LHCN-M2 (cell line): ENCODE measurements at places on chromosomes 4 and X.

GRCh38 chr4:56208103-56208502 lies 179.2 kb downstream of the AASDH start:
- DNase-seq, result no peak

- no peak for DNase-seq
Observed at GRCh38 chrX:137547291-137547690, 18.6 kb upstream of the ZIC3 start.

GRCh38 chr4:147312376-147313046 lies 168.4 kb upstream of the EDNRA start:
- peak; percentile 64 for DNase-seq

GRCh38 chr4:154367659-154368058 lies 123.9 kb downstream of the DCHS2 start:
- no peak for DNase-seq

- no peak for DNase-seq
Observed at GRCh38 chr4:52744588-52744987, 6.6 kb downstream of the ERVMER34-1 start.

DNA sequence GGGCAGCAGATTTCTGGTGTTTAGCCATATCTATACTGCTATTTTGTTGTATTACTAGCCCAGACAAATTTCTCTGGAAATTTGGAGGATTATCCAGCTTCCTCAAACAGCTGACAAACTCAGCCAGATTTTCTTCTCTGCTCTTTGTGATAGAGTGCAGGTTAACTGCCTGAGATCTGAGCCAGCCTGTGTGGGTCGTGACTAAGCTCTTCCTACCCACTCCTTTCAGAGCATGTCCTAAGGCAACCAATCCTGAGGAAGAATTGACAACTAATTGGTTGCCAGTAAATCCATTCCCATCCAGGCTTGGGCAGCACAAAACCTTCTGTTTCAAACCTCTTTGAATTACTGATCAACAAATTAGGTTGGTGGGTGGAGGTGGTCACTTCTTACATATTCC lies 2.5 kb upstream of the GABRA2 start:
- no peak for DNase-seq

- peak; percentile 63 for DNase-seq
Observed at GRCh38 chr4:112523008-112523721, 7.2 kb upstream of the NEUROG2 start.

DNA sequence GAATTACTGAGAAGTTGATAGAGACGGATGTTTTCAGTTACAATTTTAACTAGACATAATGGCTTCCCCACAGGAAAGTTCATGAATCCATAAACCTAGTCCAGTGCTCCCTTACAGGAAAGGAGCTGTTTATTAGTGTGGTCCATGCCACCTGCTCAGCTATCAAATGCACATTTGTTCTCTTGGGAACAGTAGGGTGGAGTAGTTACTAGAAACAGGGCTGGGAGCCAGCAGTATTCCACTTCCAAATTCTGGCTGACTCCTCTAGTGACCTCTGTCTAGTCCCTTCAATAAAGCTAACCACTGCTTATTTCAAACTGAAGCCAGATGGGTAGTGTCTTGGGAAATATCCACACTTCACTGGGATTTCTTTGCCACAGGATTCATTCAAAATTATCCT lies 88.4 kb upstream of the TLL1 start:
- peak; percentile 12 for DNase-seq

GRCh38 chr4:22607382-22607781 lies 85.4 kb upstream of the GBA3 start:
- peak; percentile 58 for DNase-seq

DNA sequence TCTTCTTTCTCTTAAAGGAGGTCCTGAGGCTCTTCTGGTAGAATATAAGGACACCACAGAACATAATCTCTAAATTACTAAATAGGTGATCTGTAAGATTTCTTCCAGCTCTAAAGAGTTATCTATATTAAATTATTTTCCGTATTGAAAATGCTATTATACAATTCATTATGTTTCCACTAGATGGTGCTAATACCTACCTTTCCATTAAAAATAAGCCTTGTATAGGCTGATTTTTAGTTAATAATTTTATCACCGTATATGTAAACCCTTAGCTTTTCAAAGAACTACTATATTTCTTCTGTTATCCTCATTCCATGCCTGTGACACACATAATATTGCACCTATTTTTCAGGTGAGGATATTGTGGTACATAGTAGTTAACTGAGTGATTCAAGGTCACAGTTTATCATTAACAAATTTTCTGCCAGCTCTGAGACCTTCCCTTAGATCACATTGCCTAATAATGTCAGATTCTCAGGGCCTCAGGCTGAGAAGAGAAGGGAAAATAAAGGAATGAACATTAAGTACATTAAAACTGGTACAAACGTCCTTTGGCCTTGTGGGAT lies 138.8 kb downstream of the TEX11 start:
- DNase-seq, result no peak

DNA sequence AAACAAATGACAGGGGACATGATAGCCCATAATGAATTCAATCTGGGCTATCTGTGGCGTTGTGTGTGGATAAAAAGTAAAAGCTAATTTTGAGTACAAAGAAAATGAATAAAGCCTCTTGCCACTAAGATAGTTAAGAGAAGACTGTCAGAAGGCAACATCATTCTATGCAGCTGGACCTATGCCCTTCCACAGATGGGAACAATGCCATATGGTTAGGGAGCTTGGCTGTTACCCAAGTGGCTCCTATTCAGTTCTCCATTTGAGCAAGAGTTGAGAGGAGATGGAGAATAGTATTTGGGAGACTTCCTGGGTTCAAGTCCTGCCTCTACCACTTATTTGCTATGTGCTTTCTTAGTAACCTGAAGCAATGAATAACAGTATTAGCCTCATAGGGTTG lies 107.7 kb downstream of the ANXA3 start:
- peak; percentile 31 for DNase-seq

- no peak for DNase-seq
Observed at GRCh38 chrX:137550665-137551261, 15.2 kb upstream of the ZIC3 start.

- no peak for DNase-seq
Observed at GRCh38 chrX:150983521-150984168, 510 bp downstream of the HMGB3 start.

DNA sequence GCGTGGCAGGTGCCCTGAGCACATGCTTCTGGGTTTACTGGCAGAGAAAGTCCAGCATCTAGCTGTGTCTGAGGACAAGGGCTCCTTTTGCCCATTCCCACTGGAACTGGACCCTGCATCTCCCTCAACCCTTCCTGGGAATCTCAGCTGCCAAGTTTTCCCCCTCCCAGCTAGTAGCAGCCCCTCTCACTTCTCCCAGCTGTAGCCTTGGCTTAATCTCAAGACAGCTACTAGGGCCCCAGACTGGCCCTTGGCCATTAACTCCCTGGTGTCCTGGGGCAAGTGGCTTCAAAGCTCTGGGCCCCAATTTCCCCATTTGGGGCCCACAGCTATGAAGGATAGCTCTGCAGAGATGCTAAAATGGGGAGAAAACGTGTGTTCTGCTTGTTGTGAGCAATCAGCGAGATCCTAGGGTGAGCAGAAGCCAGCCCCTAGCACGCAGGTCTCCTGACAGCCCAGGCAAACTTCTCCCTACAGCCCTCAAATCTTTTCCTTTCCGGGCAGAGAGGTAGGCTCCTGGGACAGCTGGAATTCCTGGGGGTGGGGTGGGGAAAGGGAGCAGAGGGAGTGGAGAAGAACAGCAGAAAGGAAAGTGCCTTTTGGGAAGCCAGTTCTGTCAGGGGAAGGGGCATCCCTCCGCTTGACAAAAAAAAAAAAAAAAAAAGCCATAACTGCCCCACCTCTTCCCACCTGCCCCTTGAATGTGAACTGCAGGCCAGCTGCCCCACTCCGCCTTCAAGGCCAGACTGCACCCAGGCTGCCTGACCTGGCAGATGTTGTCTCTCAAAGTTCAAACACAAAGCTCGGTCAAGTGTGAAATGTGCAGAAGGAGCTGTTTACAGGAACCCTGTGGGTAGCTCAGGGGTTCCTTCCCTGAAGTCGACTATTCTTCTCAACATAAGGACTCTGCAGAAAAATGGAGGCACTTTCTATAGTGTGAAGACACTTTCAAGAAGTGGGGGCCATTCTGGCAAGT lies 16.6 kb downstream of the FGD1 start:
- no peak for DNase-seq
